ENCODE measurements at places on chromosomes 7 and 10.

- DNase-seq = no peak
These were observed 23.2 kb downstream of the SLC35G1 start for GRCh38 chr10:93917064-93917391.

GRCh38 chr7:21773326-21773725 lies 172.4 kb downstream of the CDCA7L start:
- no peak for DNase-seq

DNA sequence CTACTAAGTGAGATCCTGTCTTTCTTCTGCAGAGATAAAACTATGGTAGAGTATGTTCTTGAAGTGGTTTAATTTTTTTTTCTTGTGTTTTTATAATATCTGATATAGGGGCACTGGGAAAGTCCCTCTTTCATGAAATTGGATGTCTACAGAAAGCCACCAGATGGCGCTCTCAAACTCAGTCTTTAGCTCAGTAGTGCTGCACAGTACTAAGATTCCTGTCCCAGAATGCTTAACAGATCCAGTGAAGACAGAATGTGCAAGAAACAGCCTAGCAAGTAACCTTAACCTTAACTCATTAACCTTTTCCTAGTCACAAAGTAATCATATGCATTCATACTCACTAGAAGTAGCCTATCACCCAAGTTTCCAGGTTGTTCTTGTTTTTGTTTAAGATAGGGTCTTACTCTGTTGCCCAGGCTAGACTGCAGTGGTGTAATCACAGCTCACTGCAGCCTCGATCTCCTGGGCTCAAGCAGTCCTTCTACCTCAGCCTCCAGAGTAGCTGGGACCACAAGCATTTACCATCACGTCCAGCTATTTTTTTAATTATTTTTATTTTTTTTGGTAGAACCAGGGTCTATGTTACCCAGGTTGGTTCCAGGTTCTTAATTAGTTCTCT lies 56.7 kb downstream of the IDE start:
- DNase-seq = peak; percentile 49

DNA sequence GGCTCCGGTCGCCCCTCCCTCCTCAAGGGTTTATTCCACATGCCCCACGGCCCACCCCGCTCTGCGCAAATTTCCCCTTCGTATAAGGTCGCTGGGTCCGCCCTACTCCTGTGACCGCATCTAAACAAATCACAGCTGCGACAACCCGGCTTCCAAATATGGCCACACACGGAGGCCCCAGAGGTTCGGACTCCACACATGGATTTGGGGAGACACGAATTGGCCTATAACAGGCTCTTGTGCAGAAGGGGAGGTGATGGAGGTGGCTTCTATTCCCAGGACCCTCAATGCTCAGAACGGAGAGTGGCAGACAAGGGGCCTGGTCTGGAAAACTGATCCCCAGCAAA lies 90.1 kb downstream of the FOXL3 start:
- DNase-seq = peak; percentile 67

DNA sequence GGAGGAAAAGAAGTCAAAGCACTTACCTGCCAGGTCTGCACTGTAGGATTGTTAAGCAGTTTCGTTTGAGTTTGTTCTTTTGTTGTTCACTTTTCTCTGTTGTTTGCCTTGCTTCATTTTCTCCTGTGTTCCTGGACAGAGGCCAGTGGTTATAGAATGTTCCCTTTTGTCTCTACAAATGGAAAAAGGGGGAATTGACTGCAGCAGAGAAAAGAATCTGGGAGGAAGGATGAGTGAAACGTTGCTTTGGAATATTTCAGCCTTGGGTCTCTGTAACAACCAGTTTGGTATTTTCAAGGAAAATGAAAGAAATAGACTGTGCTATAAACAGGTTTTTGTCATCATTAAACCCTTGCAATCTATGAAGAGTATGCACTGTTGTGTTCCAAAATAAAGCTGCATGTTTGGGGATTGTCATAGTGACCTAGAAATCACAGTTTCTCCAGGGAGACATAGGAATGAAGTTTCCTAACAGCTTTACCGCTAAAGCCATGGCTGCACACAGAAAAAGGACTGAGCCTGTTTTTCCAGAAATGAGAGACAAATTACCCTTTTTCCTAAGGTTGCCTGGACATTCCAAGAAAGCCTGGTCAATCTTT lies 60.8 kb upstream of the HABP2 start:
- no peak for DNase-seq

DNA sequence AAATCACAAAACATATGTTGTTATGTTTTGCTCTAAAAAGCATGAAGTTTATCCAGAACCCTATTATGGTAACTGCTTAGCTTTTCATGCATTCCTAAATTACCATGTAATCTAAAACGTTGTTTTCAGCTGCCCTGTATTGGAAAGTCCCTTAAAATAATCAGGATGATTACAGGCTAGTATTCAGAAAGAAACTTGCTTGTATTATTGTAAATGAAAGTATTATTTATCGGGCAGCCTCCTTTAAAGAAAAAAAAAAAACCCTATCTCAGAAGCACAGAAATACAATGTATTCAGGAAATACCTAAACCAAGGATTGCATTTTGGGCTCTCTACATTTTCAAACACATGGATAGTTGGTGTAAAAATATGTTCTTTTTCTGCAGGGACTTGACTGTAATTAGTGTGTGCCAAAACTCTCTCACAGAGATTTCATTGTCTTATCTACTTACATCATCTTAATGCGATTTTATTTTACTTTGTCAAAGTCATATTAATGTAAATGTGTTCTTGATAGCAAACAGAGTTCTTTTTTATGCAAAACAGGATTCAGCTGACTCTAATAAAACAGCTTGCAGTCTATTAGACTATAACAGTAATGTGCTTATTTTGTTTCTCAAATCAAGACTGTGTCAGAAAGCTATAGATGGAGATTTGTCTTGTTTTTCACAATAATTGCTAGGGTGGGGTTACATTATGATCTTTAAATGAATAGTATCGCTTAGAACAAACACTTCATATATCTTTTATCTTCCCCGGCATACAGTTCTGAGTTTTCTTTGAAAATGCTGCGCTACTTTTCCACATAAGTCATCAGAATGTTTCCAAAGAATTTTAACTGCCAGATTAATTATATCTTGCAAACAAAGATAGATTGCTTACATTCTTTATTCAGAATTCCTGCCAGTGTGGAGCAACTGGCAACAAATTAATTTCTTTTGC lies 65.3 kb upstream of the ARID5B start:
- DNase-seq = no peak

- DNase-seq = no peak
These were observed at the start of gene STRA8 for GRCh38 chr7:135233570-135233969. Gene STRA8, plus strand, starts transcription at chr7:135233838. Its CDS starts 6,687 bp downstream, at chr7:135240525.

GRCh38 chr7:16923019-16923418 lies 41.2 kb upstream of the AGR3 start:
- no peak for DNase-seq

- no peak for DNase-seq
These were observed 334.6 kb downstream of the CRPPA start for GRCh38 chr7:16086743-16087142.

GRCh38 chr7:20013536-20013935 lies 203.6 kb downstream of the MACC1 start:
- no peak for DNase-seq

- no peak for DNase-seq
These were observed 13.0 kb upstream of the FRA10AC1 start for GRCh38 chr10:93715345-93715744.

DNA sequence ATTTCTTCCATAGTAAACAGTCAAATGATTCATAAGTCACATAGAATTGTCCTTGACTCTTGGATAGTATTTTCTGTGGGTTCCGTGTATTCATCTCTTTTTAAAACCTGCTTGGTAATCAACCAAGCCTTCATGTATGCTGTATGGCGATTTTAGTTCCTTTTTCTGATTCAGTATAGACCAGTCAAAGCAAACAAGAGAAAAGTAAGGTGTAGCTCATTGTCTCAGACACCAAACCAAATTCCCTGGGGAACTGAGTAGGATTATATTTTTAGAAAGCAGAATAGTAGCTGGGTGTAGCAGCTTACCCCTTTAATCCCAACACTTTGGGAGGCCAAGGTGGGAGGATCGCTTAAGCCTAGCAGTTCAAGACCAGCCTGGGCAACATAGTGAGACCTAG lies 240.5 kb downstream of the BBS9 start:
- no peak for DNase-seq

- DNase-seq = no peak
These were observed 231.4 kb downstream of the COBL start for GRCh38 chr7:51085034-51085692.

DNA sequence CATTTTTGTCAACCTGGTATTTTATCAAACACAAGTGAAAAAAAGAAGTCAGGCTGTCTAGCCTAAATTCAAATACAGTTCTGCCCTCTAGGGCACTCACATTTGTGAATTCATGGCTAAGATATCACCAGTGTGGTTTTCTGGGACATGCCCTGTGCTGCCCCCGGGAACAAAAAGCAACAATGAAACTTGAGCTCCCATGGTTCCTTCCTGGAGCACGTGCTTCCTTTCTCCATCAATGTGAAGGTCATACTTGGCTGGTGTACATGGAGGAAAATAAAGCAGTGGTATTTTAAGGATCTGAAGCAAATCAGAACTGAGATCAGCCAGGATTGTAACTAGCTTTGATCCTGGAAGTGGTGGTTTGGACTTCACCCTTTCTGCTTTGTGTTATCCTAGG lies 128.9 kb upstream of the FRMD4A start:
- no peak for DNase-seq

DNA sequence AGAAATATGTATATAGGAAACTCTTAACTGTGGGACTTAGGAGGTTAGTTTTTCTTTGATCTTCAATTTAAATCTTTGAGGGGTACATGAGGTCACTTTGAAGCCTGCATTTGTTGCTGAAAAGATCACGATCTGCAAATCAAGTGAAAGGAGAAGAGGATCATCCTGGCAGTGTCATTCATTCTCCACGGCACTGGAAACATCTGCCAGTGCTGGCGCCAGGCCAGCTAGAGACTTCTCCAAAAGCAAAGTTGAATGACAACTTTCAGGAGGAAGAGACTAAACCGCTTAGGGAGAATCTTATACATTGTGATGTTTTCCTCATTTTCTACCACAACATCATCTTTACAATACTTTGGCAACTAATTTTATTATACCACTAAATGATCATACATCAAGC lies 42.5 kb downstream of the MRC1 start:
- DNase-seq = no peak

- DNase-seq = no peak
These were observed 69.8 kb downstream of the DOCK4 start for GRCh38 chr7:112136271-112137008.

GRCh38 chr7:99079104-99079503 lies 64.8 kb downstream of the SMURF1 start:
- DNase-seq = no peak

DNA sequence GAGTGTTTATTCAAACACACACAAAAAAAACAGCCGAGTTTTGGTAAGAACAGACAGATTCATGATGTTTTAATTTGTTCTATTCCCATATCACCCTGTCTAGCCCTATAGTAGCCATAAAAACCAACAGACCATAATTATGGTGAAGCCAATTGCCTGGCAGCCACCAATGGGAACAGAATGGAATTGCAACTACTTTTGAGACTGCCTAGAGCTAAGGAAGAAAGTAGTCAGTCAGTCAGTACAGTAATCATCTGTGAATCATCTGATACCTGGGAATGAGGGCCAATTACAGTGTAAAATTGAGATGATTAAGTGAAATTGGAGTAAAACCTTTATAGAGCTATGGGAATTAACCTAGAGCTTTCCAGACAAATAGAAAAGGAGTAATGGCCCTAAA lies 952.7 kb upstream of the KCND2 start:
- no peak for DNase-seq

DNA sequence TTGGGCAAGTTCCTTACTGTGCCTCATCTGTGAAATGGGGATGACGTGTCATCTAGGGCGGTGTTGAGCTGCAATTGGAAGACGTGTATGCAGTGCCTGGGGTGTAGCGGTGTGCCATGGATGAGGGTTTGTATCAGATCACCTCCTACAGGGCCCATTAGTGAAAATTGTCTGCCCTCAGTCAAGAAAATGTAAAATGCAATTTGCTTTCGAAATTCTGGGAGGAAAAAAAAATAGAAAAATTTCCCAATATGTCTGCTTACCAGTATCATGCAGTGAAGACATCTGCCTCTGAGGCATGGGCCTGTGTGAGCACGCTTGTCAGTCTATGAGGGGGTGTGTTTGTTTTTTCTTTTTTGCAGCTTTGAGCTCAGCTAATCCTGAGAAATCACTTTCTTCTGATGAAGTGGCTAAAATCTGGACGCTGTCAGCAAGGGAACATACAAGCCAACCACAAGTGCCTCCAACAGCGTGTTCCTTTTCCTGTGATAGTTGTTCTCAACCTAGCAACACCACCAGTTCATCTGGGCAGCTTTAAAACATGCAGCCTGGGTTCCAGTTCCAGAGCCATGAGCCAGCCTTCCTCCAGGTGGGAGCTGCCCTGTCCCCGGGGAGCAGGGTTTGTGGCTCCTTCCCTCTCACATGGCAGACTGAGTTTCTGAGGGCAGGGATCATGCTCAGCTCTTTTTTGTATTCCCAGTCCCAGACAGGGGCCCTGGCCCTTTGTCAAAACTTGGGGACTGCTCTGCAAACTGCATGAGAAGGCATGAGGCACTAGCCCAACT lies 10.3 kb downstream of the FAM241B start:
- DNase-seq = no peak

DNA sequence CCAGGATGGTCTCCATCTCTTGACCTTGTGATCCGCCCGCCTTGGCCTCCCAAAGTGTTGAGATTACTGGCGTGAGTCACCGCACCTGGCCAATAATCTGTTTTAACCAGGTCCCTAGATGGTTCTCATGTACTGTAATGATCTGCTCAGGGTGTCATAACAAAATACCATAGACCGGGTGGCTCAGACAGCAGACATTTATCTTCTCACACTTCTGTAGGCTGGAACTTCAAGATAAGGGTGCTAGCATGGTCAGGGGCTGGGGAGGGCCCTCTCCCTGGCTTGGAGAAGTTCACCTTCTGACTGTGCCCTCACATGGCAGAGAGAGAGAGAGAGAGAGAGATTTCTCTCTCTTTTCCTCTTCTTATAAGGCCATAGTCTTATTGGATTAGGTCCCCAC lies 279.4 kb upstream of the LYZL1 start:
- DNase-seq = no peak

- DNase-seq = no peak
These were observed 15.8 kb downstream of the MMS19 start for GRCh38 chr10:97482381-97482780.

DNA sequence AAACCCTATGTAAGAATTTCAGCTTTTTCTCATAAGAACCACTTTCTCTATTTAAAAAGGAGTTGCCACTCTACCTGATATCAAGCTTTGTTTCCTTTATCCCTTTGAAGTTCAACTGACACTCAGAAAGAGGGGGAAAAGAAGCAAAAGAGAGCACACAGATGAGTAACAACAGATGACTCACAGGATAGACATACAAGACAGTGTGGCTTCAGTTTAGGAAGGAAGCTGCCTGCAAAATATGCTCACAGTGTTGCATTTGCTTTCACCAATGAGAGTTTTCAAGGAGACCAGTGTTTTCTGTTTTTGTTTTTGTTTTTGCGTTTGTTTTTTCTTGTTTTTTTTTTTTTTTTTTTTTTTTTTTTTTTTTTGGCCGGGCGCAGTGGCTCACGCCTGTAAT lies 1181.6 kb downstream of the DNAJB9 start:
- DNase-seq = no peak

DNA sequence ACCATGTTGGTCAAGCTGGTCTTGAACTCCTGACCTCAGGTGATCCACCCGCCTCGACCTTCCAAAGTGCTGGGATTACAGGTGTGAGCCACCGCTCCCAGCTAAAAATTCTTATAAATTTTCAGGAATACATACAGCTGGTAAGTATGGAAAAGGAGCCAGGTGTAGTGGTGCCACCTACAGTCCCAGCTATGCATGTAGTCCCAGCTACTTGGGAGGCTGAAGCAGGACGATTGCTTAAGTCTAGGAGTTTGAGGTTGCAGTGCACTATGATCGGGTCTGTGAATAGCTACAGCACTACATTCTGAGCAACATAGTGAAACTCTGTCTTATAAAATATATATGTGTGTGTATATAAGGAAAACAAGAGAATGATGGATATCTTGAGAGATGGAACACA lies 19.0 kb downstream of the LDB1 start:
- no peak for DNase-seq
